ENCODE measurements at places on chromosomes 1 and 21. TPM values are rescaled to one million over a fixed set of nuclear protein-coding genes. Genes with fewer than 3 reads are reported as not detected.

Gene CR1L
- total RNA-seq, result 1.7 TPM

Gene EEIG2
- 82.1 TPM for total RNA-seq

DNA sequence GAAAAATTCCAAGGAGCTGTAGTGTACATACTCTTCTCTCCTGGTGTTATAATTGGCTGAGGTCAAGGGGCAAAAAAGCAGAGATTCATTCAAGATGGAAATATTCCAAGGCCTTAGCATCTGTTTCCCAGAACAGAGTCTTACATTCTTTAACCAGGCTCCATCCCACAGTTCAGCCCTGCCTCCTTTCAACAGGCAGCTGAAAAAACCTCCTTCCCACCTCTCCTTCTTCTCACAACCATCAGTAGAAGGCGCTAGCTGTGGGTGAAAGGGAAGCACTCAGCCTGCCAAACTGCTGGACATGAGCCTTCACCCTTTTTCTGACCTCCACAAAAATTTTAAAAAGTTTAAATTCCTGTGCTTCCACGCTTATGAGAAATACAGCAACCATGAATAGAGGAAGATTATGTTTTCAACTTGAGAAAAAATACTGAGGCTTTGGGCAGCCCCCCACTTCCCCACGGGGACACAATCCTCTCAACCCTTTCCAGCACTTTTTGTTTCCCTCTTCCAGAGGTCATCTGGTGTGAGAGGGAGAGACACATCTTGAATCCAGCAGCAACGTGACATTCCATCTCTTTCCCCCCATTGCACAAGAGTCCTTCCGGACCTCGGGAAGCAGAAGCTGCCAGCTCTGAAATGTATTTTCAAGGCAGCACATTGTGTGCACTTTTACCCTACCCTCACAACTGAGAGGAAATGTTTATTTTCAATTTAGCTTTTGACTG lies 43.2 kb upstream of the FMO2 start:
- DNase-seq, result peak; percentile 82

DNA sequence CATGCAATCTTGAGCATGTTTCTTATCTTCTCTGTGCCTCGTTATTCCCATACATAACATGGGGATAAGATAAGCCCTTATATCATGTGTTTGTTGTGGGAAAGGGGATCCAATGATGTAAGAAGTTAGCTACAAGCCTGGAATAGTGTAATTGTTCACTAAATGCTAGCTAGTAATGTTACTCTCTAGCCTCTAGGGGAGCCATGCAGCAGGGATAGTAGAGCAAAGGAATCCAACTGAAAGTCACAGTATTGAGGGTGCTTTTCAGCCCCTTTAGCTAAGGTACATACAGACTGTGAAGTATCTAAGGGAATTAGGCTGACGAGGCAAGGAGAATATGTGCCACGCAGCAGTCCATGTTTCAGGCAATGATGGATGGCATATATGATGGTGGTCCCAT lies 46.9 kb downstream of the IL23R start:
- DNase-seq, result no peak

GRCh38 chr1:31327381-31327780 lies 30.5 kb downstream of the ZCCHC17 start:
- DNase-seq, result no peak

GRCh38 chr21:44382536-44382935 lies 29.1 kb downstream of the TRPM2 start:
- DNase-seq, result no peak

DNA sequence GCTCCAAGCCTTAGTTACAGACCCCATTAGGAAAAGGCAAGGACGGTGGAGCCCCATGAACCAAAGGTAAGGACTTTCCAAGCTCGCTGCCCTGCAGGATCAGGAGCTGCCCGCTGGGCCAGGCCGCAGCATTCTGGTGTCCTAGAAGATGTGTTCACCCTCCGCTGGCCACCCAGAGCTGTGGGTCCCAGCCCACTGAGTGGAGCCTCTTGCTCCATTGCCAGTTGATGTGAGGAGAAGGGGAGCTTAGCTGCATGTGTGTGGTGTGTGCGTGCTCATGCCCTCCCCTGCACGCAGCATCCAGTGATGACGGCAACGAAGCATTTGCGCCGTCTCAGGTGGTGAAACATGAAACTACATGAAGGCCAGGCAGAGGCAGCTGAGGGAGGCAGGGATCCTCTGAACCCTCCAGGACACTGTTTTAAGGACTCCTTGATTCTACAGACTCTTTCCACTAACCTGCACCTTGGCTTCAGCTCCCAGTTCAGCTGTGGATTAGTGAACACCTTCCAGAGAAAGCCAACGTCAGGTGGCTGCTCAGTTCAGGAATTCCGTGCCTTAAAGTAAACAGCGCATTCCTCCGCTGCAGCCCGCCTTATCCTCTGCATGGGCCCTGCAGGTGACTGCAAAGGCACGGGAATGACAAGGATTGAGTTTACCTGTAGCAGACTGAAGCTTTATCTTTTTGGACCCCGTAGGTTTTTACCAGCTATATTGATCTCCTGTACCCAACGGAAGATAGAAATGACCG lies 48.7 kb downstream of the SMYD2 start:
- DNase-seq, result no peak

GRCh38 chr1:57599236-57599994 lies 175.6 kb upstream of the DAB1 start:
- DNase-seq, result no peak

DNA sequence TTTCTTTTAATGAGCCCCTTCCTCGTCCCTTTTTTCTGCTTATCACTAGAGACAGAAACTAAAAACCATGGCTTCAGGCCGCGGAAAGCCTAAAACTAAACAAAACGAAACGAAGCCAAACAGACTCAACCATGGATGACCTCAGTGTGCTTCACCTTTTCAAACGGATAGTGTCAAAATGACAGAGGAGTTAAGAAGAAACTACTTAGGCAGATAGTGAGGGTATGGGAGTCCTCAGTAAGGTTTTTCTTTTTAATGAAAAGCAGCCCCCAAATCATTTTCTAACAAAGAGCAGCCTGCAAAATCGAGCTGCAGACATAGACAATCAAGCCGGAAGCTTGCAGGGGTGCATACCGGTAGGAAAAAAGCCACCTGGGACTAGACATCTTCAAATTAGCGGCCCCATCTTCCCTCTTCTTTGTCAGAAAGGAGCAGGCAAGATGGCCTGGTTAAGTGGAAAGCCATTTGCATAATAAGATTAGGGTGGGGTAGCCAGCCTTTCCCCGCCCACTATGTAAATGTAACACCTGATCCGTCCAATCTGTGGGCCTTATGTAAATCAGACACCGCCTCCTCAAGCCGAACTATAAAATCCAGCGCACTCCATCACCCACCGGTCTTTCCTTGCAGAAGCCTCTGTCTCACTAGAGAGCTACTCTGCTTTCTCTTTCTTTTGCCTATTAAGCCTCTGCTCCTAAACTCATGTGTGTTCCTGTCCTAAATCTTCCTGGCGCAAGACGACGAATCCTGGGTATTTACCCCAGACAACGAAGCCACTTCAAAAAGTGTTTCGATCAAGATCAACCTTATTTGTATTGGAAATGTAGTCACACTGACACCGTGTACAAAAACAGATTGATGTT lies 6.2 kb upstream of the ERO1B start:
- DNase-seq, result no peak

- no peak for DNase-seq
These were observed 83.9 kb downstream of the ST6GALNAC5 start for GRCh38 chr1:76951153-76951552.

GRCh38 chr1:53394306-53394705 lies 64.9 kb upstream of the DMRTB1 start:
- no peak for DNase-seq

DNA sequence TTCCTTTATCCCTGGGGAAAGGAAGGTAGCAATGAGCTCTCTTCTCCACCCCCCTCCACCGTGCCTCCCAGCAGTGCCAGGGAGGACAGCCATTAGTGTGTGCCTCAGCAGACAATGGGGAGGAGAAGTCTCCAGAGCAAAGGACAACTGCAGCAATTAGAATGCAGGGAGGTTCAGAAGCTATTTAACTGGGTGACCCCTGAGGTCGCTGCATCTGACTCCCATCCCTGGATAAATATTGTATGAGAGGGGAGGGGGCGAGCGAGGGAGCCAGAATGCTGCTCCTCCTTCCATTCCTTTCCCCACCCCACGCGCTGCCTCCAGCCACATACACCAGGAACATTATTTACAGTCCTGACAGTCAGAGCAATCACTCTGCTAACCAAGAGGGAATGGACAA lies 59.0 kb downstream of the ERI3 start:
- DNase-seq, result no peak

DNA sequence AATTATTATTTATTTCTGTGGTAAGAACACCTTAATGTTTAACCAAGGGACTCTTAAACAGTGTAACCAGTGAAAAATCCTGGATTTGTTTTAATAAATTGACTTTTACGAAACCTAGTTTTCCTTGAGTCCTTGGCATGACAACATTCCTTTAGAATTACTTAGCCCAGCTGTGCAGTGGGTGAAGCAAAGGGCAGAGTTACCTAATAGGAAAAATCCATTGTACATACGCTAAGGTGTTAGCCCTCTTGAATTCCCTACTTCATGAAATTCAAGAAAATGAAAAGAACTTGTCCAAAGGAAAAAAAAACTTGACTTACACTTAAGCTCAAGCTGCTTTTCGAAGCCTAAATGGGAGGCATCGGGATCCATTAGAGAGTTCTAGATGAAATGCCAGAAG lies 852.0 kb upstream of the ADAMTS5 start:
- no peak for DNase-seq

DNA sequence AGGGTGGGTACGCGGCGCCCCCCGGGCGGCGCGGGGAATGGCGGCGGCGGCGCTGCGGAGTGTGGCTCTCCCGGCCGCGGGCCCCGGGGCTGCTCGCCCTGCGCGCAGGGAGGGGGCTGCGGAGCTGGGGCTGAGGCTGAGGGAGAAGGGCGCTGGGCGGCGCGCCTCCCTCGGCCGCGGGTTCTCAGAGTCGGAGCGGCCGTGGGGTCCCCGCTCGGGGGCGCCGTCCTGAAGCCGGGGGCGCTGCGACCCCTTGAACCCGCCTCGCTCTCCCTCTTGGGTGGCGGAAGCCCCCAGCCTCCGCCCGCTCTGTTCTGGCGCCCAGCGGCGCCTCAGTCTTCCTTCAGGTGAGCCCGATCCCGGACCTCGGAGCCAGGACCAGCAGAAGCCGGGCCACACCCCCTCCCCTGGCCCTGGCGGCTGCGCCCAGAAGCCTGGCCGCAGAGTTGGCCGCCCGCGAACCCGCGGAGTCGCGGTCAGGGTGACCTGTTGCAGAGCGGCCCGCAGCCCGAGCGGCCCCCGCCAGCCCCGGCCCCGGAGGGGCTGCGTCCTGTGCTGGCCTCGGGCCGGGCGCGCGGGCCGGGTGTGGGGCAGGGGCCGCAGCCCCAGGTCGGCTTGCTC lies 532 bp downstream of the RALGPS2 start:
- no peak for DNase-seq

- DNase-seq, result no peak
These were observed 7.6 kb downstream of the ATP1A1 start for GRCh38 chr1:116380499-116381242.
